ENCODE measurements at places on chromosomes 11 and 22. TPM values are rescaled to one million over a fixed set of nuclear protein-coding genes. Genes with fewer than 3 reads are reported as not detected.

DNA sequence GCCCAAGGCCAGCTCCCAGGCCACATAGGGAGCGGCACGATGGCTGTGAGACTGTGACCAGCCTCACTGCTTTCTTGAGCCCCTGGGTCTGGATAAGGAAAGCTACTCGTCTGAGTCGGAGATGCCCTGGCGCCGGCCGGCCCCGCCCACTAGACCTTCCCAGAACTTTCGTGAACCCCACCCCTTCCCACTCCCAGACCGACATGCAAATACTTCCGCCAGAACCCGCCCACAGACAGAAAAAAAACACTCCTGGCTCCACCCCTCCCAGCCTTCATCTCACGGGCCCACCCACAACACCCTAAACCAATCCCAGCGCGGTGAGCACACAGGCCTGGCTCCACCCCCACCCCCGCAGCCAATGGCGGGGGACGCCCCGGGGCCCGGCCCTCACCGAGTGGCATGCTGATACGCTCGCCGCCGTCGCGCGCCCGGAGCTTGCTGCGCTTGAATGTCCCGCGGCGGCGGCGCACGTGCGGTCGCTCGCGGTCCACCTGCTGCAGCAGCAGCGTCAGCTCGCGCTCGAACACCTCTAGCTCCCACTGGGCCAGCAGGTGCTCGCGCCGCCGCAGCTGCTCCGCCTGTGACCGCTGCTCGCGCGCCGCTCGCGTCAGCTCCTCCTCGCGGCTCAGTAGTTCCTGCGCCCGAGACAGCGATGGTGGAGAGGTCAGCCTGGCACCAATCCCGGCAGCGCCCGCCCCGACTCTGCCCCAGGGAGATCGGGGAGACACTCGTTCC is 7.0 kb downstream of the MAP3K11 start:
- DNase-seq, result peak; percentile 93

- DNase-seq, result no peak
Measured at GRCh38 chr22:44045145-44045544, 21.0 kb downstream of the PARVB start.

Gene CRYBB3
- not detected for total RNA-seq

DNA sequence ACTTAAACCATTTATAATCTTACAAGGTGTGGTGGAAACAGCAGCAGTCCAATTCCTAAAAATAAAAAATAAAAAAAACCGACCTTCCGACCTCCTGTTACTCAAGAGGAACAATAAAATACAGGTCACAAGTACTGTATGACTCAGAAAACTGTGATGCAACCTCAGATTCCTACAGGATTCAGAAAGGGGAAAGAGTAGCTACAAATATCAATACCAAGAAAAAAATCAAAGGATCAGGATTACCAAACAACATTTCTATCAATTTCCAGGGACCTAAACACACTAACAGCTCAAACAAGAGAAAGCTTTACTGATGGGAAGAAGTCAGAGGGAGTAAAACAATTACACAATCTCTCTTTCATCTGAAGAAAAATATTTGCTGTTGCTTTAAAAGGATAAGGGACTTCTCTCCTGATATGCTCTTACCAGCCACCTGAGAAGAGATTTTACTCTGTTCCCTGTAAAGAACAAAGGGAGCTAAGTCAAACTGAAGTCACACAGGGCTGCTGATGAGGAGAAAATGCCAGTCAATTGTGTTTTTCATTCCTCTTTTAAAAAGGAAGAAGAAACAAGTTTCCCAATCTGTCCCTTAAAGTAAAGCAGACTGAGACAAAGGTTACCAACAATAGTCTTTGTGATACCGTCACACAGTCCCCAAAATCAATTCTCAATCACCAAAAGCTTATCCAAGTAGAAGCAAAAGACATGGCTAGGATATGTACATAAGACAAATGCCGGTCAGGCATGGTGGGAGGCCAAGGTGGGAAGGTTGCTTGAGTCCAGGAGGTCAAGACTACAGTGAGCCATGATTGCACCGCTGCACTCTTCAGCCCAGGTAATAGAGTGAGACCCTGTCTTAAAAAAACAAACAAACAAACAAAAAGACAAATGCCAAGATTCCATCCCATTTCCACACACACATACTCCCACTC is 39.3 kb downstream of the AMBRA1 start:
- no peak for DNase-seq

Gene ZBTB16
- total RNA-seq, result 64.5 TPM

DNA sequence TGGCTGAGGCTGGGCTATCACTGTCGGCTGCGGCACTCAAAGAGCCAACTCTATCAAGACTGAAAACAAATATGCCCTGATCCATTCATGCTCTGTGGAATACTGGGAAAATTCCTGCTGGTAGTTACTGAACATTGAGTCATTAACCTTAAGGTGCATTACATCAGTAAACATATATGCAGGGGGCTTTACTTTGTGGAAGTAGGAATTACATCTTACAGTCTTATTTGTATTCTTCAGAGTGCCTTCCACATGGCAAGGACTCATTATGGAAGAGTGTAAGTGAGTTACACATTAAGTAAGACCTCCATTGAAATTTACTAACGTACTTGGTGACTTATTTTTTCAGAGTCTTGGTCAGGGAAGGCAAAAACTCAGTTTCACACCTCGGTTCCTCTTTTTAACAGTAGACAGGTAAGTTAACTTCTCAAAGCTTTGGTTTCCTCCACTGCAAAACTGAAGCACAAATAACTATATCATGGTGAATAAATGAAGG is 4.5 kb downstream of the OR5B21 start:
- no peak for DNase-seq

DNA sequence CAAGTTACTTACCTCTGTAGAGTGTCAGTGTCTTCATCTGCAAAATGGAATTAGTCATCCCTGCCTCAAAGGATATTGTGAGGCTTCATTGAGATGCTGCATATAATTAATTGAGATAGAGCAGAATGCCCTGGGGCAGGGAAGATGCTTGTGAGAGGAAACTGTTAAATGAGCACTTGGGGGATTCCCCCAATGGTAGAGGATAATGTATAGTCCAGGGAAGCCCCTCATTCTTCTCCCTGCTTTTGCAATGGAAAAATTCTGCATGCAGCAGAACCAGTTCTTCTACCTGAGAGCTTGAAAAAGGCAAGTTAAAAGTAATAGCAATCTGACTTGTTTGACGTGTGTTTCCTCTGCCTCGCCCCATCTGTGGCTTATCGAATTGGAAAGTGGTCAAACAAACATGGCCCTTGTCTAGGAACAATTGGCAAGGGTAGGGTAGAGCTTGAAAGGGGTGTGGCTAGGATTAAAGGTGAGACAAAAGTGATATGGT is 90.9 kb downstream of the NAV2 start:
- no peak for DNase-seq
